ENCODE measurements at places on chromosomes 6 and 20.

GRCh38 chr6:111552241-111552744 is 53.4 kb downstream of the TRAF3IP2 start:
- peak; percentile 55 for DNase-seq

DNA sequence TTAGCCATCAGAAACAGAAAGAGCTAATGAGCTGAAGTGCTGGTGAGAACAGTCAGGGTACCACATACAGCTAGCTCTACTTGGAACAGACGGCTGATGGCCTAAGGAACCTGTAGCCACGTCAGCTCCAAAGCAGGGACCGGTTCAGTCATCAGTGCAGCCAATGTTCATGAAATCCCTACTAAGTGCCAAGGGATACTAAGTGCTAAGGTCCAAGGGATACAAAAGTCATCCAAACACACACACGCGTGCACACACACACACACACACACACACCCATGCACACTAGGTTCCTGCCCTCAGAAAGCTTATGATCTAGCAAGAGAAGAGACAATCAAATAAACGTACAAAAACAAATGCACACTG is 53.6 kb downstream of the MAP3K5 start:
- DNase-seq, result no peak

DNA sequence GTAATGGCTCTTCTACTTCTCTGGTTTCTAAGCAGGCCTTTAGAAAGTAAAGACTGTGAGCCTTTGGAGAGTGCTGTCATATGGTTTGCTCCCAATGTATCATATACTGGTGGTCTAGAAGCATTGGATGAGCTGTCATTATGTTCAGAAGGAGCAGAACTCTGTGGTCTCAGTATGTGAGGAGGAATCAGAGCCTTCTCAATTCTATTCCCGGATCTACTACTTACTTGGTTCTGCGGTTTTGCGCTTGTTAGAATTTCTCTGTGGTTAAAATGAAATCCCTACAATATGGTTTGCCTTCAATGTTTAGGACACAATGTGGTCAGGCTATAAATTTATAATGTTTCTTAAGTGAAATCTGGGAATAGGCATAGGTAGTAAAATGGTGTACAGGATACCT is 64.6 kb downstream of the RWDD2A start:
- no peak for DNase-seq

- DNase-seq, result no peak
Measured at GRCh38 chr20:38873050-38873581, 53.1 kb upstream of the FAM83D start.

DNA sequence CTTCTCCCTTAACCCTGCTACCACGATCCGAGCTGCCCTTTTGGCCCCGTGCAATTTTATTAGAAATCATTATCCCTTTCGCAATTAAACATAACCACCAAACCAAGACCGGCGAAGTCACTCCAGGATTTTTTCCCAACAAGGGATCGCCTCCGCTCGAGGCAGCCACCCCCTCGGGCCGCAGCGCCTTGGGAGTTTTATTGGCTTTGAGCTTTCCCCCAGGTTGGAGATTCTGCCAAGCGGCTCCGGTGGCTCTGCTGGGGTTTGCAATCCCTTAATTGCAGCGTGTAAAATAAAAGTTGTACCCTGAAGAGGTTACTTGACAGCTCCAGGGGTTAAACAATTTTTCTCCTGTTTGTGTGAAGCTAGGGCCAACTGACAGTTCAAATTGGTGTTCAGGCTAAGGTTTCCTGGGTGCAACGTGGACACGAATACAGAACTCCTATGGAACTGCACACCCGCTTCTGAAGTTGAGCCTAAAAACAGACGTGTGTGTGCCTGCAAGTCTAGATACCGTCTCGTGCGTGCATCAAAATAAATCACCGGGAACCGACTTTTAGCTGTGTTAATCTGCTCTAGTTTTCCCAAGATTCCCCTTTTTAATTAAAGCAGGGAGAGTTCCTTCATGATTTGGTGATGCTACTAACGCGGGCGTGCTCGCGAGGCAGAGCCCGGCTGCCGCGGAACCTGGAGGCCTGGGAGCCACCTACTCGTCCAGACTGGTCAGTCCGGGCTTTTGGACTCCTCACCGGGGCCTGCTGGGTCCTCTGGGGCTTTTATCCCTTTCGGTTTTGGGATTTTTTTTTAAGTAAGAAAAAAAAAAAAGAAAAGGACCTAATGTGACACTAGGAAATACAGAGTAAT is 975 bp upstream of the TFAP2A start:
- DNase-seq, result no peak

- no peak for DNase-seq
Measured at GRCh38 chr6:108071736-108072276, 2.7 kb downstream of the OSTM1 start.

DNA sequence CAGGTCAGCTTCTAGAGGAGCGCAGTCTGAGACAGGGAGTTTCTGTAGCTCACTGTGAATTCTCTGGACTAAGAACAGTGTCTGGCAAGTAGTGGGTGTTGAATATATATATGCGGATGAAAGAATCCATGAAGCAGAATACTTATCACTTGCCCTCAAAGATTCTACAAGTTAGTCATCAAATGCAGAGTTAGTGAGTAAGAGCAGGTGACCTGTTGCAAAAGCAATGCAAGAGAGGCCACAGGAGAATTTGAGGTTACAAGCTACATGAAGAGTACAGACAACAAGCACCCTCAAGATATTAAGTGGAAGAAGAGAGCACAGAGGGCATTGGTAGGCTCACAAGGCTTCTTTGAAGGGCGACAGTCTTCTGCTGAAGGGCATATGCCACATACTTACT is 103.4 kb upstream of the BTBD3 start:
- no peak for DNase-seq

DNA sequence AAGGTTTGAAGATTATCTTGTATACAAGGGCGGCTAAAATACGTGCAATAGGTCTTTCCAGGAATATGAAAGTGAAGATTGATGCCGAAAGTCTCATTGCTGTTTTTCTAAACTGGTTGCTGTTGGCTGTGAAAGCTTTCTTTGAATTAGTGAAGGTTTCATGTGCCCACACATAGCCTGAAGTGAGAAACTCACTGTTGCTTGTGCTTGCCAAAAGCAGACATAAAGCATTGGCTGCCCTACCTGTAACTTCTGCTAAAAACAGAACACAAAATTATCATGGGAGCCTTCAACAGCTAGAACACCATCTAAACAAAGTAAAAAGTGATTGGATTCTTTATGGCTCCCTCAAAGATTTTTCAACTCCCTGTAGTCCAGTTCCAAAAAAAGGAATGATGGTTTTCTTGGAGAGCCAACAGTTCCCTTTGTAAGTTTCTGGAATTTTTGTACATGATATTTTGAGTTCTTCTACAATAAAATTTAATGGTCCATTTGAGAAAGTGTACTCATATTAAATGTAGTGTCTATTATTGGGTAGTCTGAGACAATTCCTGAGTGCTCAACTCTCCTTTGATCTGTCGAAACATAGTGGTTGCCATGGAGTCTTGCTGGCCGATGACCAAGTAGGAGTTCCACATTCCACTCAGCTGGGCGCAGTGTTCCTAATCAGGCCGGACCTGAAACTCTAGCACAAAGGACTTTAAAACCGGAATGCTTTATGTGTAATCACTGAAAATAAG is 68.5 kb downstream of the PLEKHG1 start:
- no peak for DNase-seq

GRCh38 chr20:19934792-19935491 is 82.2 kb upstream of the NAA20 start:
- DNase-seq, result no peak

DNA sequence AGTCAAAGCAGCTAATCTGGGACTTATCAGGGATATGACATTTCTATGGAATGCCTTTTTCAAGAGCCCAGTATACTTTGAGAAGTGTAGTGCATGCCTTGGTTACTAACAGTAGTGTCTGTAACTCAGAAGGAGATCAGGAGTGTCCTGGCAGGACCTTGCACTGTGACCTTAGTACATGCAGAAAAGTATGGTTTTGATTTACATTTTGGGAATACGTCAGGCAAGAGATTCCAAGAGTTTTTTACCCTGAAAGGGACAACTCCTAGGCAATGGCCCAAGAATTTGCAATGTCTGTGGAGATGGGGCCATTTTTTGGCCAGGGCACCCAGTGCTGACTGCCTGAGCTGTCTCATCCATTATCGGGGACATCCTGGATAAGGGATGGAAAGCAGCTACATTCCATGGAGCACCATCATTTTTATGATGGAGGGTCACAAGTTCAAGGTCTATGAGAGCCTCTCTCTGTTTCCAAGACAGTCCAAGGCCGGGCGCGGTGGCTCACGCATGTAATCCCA is 80.2 kb downstream of the FAM50B start:
- DNase-seq, result no peak

- no peak for DNase-seq
Measured at GRCh38 chr6:144347933-144348332, 62.8 kb downstream of the UTRN start.

DNA sequence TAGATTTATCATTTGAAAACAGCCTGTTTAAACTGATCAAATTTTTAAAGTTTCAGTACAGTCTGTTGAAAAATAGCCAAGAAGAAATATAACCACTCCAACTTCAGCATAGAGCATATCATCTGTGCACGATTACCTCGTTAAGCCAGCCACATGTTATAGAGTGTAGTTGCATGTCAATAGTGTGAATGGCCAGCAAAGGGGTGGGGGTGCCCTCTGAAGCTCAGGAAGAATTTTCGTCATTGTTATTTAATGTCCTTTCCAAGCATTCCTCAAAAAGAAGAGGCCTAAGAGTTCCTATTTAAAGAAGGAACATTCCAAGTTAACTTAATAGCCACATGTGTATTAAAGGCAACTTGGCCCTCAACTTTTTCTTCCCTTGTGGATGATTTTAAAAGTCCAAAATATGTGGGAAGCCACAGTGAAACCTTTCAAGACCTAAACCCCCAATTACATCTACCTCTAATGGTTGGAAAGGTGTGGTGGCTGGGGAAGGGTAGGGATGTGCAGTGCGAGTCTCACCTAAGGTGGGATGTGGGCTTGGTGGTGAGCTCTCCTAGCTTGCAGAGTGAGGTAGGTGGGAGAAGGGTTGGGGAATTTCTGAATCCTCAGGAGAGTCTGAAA is 1.8 kb upstream of the CCN2 start:
- DNase-seq, result no peak

GRCh38 chr20:56445540-56445939 is 22.9 kb upstream of the RTF2 start:
- no peak for DNase-seq

- no peak for DNase-seq
Measured at GRCh38 chr20:36646678-36647077, 682 bp upstream of the SLA2 start.

DNA sequence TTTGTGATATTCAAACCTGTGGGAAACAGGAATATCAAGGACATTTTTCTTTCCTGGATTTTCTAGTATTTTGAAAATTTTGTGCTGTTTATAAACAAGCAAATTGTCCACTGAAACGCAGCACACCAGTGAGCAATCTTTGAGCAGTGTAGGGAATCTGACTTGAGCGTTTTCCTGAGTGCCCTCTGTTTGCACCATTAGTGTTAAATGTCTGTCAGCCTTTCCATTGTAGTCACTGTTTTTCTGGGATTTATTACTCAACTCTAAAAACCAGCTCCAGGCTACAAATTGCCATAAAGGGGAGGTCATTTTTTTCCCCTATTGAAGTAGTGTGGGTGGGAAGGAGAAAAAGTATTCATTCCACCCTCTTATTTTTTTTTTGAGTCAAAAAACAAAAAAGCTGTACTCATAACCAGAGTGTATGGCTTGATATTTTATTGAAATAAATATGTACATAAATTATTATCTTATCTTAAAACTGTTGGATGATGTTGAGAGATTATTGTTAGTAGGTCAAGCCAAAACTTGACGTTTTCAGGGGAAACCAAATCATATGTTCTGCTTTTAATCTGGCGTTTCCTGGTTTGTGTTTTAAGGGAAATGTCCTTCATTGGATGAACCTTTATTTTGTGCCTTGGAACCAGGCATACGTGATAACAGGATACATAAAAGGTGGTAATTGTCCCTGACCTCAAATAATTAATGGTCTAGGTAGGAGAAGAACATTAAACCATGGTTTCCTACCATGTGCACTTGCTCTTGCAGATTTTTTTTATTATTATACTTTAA is 51.8 kb downstream of the TSHZ2 start:
- DNase-seq, result no peak

DNA sequence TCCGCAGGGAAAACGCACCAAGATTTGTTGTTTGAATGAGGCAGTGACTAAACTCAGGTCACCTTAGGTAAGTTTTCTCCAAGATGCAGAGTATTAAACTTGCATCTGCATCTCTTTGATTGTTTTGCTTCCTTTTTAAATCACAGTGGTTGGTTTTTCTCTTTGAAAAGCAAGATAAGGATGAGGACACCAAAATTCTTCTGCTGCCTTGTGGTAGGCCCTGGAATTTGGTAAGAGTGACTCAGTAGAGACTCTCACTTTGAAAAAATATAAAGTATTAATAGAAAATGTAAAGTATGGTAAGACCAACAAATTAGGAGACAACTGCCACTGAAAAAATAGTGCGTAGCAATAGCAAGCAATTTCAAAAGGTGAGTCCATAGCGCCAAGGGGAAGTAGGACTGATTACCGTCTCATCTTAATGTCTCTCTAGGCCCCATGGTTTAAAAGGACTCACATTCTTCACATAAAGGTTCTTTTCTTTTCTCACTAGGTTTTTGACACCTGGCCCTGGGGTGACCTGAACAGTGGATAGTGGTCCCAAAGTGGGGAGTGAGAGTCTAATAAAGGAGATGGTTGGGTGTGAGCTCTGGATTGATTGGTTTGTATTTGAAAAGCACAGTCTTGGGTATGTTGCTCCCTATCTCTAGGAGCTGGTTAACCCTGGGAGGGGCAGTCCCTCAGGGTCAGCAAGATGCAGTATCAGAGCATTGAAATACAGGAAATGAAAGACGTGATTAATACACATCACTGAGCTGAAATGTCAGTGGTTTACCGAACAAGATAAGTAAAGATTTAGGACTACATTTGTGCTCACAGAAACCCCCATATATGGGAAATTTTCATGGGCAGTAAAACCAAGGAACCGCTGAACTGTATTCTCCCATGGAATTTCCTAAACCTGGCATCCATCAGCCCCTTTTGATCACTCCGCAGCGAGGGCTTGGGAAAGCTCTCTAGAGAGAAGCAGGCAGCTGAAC is 221.2 kb downstream of the SLC24A3 start:
- no peak for DNase-seq

- DNase-seq, result no peak
Measured at GRCh38 chr20:5113615-5113986, 6.2 kb downstream of the PCNA start.

- no peak for DNase-seq
Measured at GRCh38 chr20:53793783-53794383, 200.2 kb upstream of the ZNF217 start.
